ENCODE measurements at places on chromosomes 12 and 14.

- no peak for DNase-seq
These were observed 114.4 kb downstream of the PRICKLE1 start for GRCh38 chr12:42475106-42475505.

GRCh38 chr12:111581434-111582132 lies 17.5 kb downstream of the ATXN2 start:
- DNase-seq, result no peak

DNA sequence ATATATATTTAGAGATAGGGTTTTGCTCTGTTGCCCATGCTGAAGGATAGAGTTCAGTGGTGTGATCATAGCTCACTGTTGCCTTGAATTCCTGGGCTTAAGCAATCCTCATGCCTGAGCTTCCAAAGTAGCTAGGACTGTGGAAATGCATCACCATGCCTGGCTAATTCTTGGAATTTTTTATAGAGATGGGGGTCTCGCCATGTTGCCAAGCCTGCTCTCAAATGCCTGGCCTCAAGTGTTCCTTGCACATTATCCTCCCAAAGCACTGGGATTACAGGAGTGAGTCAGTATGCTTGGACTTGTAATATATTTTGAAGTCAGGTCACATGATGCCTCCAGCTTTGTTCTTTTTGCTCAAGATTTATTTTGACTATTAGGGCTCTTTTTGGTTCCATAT lies 178.0 kb downstream of the RPAP3 start:
- DNase-seq, result no peak

DNA sequence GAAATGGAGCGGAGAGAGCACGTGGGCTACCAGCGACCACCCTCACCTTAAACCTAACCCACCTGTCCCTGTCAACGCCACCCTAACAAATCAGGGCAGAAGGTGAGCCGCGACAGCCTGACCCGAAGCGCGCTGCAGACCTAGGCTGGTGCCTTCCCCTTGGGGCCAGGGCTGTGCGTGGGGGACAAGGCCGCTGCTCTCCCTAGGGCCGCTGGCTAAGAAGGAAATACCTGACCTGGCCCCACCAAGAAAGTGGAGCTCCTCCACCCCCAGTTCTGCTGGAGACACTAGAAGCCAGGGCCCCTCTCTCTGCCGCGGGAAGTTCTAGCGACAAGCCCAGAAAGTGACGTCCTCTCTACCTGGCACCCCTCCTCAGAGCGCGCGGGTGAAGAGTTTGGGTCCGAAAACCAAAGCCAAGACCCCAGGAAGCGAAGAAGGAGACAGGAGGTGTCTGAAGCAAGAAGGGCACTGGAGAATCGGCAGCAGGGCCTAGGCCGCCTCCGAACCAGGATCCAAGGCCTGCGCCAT lies 7.5 kb downstream of the SIX1 start:
- DNase-seq, result no peak

GRCh38 chr14:92785667-92786426 lies 8.3 kb upstream of the GOLGA5 start:
- no peak for DNase-seq

DNA sequence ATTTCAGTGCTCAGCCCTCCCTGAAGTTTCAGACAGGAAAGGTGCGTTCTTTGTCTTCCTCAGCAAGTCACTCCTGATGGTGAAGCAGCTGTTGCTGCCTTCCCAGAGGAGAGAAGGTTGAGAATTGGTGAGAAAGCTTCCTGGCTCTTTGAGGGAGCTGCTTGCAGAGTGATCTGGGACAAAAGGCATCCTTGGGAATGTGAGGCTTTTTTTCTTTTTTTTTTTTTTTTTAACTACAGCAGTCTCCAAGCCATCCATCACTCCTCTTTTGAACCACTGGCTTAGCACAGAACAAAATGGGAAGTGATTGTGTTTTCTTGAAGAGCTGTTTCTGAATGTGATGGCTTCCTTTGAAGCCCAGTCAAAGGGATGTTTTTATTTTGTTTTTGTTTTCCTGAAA lies 120.4 kb upstream of the LRIG3 start:
- no peak for DNase-seq

All from CMK (cell line).